Transverse colon (tissue), 4 donors: ENCODE measurements at places on chromosomes 6 and 20.

GRCh38 chr20:60191014-60191413, 232.8 kb downstream of the CDH26 start:
- DNase-seq = no peak

GRCh38 chr6:158756977-158757752, 62.0 kb downstream of the EZR start:
- no peak for DNase-seq

- DNase-seq = no peak
Observed at GRCh38 chr20:19867074-19867473, 109.0 kb downstream of the RIN2 start.

DNA sequence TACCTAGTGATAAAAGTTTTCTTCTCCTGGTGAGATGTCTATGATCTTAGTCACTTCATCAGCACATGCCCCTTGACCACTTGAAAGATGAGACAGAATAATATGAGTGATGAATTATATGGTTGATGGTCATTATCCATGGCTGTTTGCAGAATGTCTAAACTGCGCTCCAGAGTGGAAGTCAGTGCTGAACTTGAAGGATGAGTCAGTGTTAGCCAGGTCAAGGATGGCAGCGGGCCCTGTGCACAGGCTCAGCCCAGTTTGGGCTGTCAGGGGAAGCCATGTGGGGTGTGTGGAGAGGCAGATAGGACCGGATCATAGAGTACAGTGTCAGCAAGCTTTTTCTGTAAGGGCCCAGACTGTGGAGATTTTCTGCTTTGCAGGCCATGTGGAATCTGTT, 67.2 kb upstream of the KIF25 start:
- DNase-seq = no peak

DNA sequence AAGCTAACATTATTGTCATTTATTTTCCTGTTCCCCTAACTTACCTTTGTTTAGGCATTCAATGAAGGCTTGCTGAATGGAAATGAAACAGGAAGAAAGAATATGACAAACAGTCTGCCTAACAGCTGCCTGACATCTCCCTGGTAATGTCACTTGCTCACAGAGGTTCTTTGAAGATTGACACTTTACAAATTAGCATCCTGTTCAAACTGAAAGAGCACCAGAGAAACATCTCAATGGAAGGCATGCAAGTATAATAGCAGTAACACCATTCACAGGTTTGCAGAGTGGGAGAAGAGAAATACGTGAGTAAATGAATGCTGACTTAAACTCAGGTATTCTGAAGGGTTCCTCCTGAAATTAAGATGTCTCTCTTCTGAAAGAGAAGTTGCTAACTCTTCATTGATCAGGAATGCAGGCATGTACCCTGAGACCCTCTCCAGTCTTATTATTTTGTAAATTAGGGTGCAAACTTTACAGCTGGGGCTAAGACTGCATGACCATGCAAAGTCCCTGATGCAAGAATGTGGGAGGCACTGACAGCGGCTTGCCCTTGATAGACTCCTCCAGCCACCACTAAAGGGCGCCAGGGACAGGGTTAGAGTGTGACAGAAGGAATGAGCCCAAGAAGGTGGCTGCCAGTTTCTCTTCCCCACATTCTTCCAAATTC, 1.3 kb upstream of the SMLR1 start:
- no peak for DNase-seq

DNA sequence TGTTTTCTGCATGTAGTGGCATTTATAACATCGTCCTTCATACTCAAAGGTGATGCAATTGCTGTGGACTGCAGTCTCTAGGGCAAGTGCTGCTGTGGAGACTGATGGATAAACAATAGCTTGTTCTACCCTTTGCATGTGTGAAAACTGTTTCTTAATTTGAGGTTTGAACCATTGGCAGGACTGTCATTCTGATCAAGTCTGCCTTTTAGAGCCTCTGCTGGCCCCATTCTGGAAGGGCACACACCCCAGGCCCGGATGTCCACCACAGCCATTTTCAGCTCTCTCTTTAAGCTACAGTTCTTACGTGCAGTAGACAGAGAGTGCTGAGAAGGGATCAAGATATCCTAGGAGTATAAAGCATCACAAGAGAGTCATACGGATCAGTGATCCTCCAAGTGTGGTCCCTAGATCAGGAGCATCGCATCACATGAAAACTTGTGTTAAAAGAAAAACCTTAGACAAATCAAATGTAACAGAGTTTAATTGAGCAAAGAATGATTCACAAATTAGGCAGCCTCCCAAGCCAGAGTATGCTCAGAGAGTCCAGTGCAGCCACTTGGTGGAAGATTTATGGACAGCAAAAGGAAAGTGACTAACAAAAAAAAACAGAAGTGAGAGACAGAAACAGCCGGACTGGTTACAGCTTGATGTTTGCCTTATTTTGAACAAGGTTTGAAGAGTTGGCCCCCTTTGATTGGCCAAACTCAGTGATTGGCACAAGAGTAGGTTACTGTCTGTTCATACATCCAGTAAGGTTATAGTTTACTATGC, 52.0 kb downstream of the FRK start:
- DNase-seq = no peak

DNA sequence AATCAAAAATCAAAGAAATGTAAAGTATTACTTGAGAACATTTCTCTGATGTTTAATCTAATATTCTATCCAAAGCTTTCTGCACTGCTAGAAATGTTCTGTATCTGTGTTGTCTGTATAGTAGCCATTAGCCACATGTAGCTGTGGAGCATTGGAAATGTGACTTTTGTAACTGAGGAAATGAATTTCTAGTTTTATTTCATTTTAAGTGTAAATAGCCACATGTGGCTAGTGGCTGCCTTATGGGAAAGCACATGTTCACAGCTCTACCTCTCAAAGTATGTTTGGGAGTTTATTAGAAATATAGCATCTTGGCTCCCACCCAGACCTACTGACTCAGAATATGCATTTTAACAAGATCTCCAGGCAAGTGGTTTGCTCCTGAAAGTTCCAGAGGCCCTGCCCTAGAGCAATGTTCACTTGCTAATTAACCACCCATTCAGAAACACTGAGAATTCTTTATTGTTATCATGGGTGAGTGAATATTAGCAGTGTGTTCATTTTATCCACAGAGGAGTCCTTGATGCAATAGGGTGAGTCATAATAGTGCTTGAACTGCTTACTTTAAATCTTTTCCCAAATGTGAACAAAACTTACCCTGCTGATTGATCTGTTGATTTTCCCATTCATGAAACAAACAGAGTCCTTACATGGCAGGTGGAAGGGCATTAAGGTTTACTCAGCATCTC, 282.7 kb downstream of the PLCB1 start:
- no peak for DNase-seq

- no peak for DNase-seq
Observed at GRCh38 chr20:50248104-50248641, 57.5 kb downstream of the CEBPB start.

GRCh38 chr6:146542881-146543210, 787 bp upstream of the RAB32 start:
- DNase-seq = no peak

DNA sequence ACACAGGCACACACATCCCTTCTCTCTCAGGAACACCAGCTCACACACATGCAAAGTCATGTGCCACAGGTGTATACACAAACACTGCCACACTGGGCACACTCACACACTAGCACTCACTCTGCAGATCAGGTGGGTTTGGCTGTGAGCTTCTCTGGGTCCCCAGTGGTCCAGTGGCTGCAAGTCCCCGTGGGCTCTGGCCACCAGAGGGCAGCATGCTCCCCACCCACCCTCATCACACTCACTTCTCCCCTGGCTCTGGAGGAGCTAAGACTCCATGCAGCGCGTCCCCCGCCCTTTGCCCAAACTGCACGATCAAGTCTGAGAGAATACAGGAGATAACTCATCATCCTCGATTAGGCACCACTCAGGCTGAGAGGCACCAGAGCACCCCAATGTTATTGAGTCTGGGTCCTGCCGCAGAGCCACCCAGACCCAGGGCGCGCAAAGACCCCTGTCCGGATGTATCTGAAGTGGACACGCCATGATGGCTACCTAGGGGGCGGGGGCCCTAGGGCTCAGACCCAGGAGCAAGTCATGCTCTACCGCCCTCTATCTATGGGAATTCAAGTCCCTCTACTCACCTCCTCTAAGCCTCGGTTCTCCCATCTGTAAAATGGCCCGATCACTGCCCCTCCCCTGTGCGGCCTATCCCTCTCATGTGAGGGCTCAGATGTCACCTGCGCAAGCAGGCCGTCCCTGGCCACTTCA, 90.5 kb downstream of the GRM4 start:
- DNase-seq = peak; percentile 63

DNA sequence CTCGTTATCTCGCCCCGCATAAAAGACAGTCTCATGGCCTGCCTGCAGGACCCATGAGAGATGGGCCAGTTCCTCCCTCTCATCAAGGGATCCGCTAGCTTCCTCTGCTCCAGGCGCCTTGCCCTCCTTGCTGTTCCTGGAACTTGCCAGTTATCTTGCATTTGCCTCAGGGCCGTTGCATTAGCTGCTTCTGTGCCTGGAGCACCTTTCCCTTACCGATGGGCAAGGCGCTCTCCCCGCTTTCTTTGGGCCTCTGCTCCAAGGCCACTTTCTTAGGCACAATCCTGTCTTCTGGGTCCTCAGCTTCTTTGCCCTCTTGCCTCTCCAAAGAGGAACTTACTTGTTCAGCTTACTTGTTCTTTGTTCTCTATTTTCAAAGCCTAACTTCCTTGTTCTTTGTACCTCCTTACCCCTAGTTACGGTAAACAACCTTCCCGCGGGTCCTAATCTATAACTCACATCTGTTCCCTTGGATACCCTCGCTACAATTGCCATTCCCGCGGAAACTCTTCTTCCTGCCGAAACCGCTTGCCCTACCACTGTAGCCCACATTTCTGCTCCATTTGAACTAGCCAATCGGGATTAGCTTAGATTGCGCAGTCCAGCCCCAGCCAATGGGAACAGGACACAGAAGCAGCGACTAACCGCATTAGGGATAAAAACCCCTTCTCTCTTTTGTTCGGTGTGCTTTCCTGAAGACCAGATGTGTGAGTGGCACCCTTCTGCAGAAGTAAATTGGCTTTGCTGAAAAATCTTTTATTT, 887 bp upstream of the NSFL1C start:
- peak; percentile 65 for DNase-seq

GRCh38 chr20:2984028-2984501, 59.4 kb upstream of the GNRH2 start:
- DNase-seq = no peak

DNA sequence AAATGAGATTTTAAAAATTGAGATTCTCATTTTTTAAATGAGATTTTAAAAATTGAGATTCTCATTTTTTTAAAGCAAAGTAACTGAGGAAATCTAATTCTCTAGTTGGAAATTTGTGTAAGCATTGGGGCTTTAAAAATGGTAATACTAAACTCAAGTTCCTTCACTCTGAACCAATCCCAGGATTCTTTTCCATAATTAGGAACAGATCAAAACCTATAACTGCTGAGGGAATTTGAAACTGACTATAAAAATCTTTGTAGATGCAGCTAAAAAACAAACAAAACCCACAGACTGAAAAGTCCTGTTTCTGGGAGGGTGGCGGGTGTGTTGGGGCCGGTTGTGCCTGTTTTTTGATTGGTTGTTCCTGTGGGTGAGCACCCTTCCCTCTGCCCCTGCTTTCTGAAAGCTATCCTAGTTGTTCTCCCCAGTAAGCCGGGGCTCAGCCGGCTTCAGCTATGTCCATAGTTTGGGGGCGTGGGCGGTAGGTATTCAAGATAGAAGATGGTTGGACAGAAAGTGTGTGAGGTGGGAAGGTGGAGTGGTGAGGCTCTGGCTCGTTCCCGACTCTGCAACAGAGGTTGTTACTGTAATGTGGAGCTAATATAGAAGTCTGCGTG, 49.3 kb downstream of the GFRA4 start:
- no peak for DNase-seq

- no peak for DNase-seq
Observed at GRCh38 chr6:38262609-38263008, 377.1 kb downstream of the BTBD9 start.

- DNase-seq = no peak
Observed at GRCh38 chr20:18063676-18064075, 6.0 kb upstream of the OVOL2 start.

- no peak for DNase-seq
Observed at GRCh38 chr6:167455371-167455770, 130.5 kb downstream of the TTLL2 start.

GRCh38 chr6:135281227-135281626, 100.1 kb downstream of the MYB start:
- DNase-seq = no peak

GRCh38 chr6:90285611-90286381, 10.8 kb downstream of the BACH2 start:
- DNase-seq = peak; percentile 77

GRCh38 chr6:41746107-41746506, 1.1 kb downstream of the PGC start:
- no peak for DNase-seq

DNA sequence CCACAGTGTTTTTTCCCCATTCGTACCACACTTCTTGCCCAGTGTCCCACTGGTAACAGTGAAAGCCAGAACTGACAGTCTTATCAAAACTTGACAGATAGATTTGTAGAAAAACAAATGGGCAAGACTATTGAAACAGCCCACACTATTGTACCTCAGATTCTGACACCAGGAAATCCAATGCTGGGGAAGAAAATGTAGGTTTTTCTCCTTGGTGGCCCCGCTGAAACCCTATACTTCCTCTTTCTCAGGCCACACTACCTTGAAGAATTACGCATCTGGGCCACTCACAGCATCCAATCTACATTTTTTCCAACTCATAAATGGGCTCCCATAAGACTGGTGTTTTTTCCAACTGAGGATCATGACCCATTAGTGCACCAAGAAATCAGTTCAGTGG, 90.9 kb upstream of the HDDC2 start:
- no peak for DNase-seq

- DNase-seq = no peak
Observed at GRCh38 chr6:16976385-16977183, 125.3 kb upstream of the STMND1 start.

- DNase-seq = no peak
Observed at GRCh38 chr6:21824431-21825177, 231.1 kb downstream of the SOX4 start.

DNA sequence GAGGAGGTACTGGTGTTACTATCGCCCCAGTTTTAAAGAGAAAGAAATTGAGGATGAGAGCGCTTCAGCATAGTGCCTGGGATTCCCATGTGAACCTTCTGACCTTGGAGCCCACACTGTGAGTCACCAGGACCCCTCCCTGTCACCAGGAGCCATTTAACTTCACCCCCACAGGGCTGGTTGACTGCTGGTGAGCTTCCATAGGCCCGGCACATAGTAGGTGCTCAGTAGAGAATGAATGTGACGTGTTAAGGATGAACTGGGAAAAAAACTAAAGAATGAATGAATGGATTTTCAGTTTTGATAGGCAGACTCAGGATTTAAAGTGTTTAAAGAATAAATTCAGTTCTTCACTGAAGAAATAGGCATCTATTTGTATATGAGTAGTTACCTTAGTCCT, 53.3 kb upstream of the KIF25 start:
- no peak for DNase-seq
